ENCODE measurements at places on chromosomes 13 and 19.
A peak's percentile ranks its signal among the peaks of the same experiment; 100 is the strongest.

DNA sequence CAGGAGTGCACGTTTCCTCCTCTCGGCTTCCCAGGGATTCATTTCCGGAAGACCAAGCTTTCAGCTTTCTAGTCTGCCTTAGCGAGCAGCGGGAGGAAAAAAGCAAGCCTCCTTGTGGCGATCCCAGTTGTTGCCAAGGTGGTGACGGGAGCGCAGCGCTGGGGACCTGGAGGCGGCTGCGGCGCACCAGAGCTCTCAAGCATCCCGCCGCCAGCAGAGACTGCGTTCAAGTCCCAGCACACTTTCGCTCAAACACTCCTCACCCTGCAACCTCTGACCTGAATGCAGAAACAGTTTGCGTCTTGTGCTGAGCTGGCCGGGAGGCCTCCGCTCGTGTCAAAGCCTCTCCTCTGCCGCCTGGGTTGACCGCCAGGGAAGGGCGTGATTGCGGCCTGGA lies 4.9 kb downstream of the GSX1 start:
- no peak for DNase-seq

GRCh38 chr19:48390188-48391099 lies 907 bp downstream of the KDELR1 start:
- DNase-seq = peak; percentile 97

DNA sequence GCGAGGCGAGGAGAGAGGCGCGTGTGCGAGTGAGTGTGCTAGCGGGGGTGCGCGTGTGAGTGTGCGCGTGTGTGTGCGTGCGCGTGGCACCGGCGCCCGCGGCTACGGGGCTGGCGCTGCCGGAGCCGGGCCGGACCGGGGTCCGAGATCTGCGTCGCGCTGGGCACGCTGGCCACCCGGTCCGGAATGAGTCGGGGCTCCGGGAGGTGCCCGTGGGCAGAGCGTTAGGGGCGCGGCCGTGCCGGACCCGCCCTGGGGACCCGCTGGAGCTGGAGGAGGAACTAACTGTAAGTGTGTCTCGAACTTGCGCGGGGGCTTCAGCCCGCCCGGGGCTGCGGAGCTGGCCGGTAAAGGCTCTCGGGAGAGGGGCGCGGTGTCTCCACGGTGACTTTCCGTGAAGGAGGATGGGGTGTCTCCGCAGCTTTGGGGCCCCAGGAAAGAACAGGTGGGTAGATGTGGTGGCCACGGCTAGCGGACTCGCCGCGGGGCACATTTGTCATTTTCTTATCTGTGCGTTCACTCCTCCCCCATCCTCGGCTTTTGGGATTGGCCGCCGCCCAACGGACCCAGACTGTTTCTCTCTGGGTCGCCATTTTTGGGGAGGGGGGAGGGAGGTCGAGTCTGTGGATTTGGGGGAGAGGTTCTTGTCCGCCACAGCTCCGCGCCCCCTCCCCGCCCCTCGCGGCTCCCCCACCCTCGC lies 10.1 kb upstream of the SOX1 start:
- DNase-seq = no peak

- peak; percentile 43 for DNase-seq
These were observed 36.4 kb upstream of the IGSF23 start for GRCh38 chr19:44576843-44577565.

- no peak for DNase-seq
These were observed 260.3 kb downstream of the KCNRG start for GRCh38 chr13:50275392-50276063.

DNA sequence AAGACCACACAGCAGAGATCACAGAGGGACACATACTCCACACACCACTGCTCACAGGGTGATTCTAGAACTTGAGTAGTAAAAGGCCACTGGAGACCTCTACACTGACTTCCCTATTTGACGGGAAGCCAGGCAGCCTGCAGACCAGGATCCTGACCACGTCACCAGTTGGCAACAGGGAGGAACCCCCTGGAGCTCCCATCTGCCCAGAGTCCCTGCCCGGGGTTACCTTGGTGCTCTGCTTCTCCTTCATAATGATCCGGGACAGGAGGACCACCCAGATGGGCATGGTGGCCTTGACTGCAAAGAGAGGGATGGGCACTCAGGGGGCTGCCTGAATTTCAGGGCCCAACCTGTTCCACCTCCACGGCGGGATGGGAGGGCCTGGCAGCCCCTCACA lies 932 bp downstream of the SLC35E1 start:
- DNase-seq = peak; percentile 82

DNA sequence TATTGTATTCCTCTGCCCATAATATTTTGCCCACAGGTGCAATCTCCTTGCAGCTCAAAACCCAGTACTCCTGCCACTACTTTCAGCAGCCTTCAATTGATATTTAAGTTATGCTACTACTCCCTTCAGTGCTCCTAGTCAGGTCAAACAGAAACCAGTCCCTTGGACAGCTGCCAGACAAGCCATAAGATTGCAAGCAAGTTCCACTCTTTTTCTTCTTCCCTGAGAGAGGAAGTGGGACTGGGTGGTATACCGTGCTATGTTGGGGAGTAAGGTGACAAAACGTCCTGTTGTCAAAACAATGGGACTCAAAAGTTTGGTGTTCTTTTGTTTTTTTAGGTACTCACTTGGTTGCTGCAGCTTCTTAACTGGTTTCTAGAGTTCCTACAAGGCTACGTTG lies 63.1 kb upstream of the FRY start:
- peak; percentile 63 for DNase-seq
